ENCODE measurements at places on chromosomes 5 and 9.

- DNase-seq, result peak; percentile 43
Observed at GRCh38 chr5:61162832-61163567, 732 bp upstream of the SMIM15 start.

DNA sequence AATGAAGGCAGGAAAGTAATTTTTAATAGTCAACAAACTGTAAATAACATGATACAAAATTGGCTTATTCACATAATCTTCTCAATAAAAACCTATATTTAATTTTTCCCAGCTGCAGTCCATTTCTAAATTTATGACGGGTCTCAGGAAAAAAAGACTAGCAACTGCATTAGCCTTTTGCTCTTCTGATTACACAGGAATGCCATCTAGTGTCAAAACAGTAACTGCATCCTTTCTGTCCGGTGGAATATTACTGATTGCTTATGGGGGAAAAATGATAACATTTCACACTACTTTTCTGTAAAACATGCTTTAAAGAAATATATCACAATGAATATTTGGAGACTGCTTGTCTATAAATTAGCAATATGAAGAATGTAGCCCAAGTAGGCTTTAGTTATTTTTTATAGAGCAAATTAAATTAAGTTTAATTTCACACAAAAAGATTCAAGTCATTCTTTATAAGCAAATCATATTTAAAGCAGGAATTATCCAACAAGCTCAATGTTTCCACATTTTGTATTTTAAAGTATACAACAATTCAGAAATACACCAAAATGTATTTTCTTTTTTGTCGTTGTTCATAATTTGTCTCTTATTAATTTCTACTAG lies 534.7 kb downstream of the CDH10 start:
- peak; percentile 73 for DNase-seq

DNA sequence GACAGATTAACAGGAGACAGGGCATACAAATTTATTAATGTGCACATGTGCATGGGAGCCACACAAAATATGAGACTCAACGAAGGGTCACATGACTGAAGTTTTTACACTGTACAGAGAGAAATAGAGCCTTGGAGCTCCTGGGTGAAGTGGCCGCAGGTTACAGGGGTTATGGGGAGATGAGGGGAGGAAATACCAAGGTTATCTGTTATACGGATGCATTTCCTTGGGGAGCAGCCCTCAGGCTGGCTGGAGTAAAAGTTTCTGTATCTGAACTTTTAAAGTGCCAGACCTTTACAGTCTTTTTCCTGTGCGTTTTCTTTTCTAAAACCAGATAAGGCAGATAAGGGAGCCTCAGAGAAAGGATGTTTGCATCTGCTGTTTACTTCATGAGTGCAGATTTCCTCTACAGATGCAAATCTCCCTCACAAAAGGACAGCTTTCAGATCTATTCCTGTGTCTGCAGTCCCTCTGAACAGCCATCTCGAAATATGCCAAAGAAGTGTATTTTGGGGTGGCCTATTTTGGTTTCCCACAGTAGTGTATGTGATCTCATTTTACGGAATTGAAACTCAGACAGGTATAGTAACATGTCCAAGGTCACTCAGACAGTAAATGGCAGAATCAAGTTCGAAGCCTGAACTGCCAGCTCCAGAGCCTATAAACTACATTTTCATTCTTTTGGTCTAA lies 139.3 kb upstream of the FBXL17 start:
- DNase-seq, result no peak

- DNase-seq, result no peak
Observed at GRCh38 chr5:18920966-18921365, 1067.0 kb downstream of the CDH18 start.

- DNase-seq, result no peak
Observed at GRCh38 chr9:135002336-135002735, 84.6 kb upstream of the FCN1 start.

DNA sequence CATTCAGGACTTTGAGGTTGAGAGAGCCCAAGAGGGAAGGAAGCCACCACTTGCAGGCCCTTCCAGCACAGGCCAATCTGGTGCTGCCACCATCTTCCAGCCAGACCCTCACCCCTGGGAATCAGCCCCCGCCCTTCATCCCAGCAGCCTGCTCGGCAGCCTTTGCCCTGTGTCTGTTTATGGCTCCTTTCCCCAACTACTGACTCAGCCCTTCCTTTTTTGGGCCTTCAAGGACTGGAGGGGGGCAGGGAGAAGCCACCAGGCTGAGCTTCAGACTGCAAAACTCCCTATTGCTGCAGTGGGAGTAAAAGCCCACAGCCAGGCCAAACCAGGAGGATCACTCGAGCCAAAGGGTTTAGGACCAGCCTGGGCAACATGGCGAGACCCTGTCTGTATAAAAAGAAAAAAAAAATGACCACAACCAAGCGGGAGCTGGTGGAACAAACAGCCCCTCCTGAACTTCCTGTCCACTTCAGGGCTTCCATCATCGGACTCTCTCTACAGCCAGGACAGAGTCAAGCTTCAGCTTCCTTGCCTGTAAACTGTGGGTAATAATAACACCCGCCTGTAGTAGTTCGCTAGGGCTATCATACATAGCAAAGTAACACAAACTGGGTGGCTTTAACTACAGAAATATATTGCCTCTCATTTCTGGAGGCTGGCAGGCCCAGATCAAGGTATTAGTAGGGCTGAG lies 85.9 kb upstream of the IL17B start:
- DNase-seq, result no peak

- DNase-seq, result no peak
Observed at GRCh38 chr9:31153250-31153840, 1231.1 kb upstream of the ACO1 start.
